ENCODE measurements at places on chromosomes 2 and 18.

DNA sequence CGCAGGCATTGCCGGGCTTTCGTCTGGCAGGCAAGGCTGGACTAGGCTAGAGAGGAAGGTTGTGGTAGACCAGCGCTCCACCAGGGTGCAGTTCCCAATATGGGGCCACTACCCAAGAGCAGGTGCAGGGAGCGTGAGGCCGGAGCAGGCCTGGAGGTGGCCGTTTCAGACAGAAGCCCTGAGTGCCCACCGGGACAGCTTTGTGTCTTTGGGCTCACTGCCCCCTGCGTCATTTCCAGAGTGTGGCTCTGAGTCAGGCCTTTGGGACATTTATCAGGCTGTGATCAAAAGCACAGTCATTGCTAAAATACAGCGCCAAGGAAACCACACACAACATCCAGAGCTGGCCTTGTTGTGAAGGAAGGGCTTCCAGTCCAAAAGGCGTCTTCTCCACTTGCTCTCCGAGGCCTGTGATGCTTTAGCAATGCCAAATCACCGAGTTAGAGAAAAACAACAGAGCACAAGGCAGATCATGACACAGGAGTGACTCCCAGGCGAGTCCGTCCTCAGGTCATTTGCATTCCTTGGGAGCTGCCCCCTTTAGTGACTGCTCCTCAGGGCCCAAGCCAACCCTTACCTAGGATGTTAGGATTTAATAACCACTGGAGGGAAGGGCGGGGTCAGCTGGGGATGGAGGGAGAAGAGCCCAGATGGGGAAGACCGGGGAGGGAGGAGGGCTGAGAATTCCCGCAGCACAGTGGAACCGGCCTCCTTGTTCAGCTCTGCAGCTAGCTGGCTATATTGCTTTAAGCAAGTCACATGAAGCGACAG, 42.3 kb downstream of the RFX8 start:
- no peak for DNase-seq

DNA sequence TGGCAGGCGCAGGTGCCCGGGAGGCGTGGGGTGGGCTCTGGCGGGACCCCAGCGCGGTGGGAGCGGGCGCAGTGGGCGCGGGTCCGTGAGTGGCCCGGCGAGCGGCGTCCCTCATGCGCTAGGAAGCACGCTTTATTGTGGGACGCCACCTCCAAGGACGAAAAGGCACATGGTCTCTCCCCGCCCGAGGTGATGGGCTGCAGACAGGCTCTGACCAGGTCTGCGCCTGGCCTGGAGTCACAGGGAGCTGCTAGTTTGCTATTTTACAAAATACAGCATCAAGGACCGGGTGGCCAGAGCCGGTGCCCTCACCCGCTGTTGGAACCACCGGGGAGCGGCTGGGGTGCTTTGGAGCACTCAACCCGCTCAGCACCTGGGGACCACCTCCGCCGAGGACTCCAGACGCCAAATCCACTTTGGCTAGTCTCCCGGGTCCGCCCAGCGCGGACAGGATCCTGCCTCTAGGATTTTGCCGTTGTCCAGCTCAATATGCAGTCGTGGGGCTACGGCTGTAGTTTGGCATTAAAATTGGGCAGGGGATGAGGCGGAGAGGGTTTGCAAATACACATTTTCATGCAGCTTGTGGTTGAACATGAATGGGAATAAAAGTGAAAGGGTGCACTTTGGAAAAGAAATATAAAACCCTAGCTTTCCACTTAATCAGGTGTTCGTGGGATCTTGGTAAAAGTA, 65.4 kb downstream of the LRRFIP1 start:
- no peak for DNase-seq

GRCh38 chr2:67242456-67242855, 154.7 kb upstream of the ETAA1 start:
- no peak for DNase-seq

DNA sequence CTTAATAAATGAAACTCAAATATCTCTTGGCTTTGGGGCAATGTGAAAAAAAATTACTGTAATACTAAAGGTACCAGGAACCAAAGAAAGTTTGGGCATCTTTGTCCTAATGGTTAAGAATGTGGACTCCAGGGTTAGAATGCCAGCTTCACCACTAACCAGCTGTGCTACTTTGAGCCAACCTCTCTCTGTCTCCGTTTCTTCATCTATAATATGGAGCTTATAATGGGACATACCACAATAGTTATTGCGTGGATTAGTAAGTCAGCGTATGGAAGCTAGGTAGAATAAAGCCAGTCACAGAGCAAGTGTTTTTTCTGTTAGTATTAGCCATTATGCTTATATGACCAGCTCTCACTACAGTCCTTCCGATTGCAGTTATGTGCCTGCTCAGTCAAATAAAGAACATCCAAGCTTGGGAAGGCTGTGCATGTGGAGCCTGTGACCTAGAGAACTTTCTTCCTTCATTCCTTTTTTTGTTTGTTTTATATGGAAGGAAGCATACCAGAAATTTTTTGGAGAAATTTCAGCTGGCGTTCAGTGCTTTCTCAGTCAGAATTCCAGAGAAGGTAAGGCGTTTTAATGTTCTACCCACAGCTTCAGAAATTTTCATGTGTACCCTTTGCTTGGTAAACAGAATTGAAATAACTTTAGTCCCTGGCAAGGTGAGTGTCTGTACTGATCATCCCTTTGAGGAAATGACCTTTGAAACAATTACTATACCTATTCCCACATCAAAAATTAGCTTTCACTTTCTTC, 114.0 kb upstream of the RND3 start:
- DNase-seq = no peak

DNA sequence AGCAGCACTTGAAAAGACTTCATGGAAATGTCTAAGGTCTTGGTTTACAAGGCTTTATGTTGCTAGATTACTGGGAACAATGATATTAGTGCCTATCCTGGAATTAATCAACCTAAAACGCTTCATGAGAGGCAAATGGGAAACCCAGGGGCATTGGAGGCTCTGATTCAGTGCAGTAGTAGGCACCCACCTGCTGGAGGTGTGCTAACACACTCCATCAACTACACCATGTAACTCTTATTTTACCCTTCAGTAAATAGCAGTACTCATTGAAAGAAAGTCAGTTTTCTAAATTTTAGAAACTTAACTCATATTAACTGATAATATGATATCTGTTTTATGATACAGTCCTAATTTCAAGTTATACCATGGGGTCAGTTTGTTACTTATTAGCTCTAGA, 17.4 kb upstream of the HNRNPA3 start:
- DNase-seq = peak; percentile 33

GRCh38 chr18:68713796-68714195, 1.1 kb downstream of the TMX3 start:
- DNase-seq = no peak

GRCh38 chr2:55422876-55423665, 3.4 kb upstream of the CCDC88A start:
- DNase-seq = no peak

DNA sequence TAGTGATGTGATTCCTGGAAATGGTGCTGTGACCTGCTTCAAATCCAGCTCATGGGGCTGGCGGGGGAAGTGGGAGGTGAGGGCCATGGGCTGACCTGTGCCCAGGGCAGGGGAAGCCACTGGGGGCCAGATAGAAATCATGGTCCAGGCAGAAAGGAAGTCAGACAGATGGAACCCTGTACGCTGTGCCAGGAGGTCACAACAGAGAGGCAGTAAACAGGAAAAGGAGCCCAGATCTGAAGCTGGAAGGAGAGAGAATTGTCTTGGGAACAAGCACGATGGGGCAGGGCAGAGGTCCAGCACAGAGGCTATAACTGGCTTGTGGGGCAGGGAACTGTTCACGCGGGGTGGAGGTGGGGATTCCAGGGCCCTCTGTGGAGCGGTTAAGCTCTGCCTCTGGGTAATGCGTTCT, 76.0 kb downstream of the RNF144A start:
- no peak for DNase-seq

DNA sequence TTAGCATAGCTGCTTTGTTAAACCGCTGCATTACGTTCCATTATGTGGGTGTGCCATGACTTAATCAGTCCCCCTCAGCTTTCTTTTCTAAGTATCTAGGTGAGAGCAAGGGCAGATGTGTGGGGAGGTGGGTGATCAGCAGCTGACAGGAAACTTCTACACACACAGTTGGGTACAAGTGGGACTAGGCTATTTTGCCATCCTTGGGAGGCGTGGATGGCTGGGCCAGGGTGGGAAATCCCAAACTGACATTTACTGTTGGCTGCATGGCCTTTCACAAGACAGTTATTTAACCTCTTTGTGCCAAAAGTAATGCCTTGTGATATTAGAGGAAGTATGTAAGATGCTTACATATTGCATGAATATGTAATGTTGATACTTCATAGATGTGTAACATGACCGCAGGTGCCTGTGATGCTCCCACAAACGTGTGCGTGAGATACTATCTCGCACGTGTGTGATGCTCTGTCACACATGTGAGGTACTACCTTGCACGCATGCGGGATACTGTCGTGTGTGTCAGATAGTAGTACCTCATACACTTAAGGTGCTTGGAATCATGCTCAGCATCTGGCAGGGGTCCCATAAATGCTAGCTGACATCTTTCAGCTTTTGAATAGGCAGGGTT, 314.5 kb downstream of the PRKCE start:
- no peak for DNase-seq

DNA sequence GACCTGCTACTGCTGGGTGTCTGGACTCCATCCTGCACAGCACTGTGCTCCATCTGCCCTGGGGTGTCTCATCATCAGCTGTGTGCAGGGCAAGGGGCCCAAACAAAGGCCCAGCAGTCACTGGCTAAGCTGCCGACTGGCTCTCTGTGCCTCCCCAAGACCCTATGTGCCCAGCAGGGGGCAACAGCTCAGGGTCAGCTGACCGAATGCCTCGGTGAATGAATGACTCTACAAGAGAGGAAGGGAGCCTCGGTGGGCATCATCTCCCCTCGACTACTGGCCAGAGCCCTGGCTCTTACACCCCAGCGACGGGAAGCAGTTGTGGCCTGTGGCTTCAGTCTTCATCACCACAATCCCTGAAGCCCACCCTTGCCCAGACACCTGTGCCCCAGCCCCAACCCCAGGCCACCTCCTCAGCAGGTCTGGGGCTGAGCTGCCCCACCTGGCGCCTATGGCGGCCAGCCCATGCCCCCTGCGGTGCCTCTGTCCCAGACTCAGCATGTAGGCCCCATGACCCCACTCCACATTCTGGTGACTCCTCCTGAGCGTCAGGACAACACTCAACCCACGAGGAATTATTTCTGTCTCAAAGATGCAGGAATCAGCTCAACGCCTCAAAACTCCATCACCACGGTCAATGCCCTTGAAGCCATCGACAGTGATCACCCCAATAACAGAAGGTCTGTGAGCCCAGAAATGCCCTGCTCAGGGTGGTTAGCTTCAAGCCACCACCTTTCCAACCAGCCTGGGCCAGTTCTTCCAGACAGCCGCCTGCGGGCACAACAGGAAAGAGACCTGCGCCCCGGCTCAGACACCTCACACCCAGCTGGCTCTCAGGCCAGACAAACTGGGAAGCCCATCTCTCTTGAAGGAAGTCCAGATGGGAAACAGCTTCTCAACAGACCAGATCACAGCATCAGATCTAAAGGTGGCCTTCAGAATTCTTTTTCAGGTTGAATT, 1.6 kb upstream of the GPR17 start:
- DNase-seq = peak; percentile 59

DNA sequence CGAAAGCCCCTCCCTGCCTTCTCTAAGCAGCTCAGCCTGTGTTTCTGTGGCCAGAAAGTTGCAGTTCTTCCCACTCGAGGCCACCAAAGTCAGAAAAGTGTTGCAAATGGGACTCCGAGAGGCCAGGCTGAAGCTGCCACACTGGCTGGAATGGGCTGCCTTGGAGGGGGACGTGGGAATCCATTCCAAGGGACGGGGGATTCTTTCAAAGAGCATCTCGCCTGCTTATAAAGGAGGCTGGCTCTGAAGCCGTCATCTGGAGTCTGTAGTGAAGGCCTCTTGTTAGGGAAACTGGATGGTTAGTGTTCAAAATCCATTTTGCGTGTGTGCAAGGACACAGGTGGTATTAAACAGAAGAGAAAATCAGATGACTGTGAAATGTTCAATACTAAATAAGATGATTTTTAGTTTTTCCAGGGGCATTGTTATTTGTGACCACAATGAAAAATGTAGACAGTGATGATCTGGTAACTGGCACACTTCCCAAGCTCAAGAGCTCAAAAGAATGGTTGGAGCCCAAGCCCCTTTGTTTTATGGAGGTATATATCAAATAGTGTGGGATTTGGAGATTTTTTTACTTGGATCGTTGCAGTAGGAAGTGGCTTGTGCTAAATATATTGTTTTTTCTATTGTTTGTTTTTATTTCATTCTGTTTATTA, 782 bp downstream of the FAM228B start:
- DNase-seq = no peak

- DNase-seq = no peak
These were observed 9.5 kb downstream of the PSD4 start for GRCh38 chr2:113183264-113183663.

DNA sequence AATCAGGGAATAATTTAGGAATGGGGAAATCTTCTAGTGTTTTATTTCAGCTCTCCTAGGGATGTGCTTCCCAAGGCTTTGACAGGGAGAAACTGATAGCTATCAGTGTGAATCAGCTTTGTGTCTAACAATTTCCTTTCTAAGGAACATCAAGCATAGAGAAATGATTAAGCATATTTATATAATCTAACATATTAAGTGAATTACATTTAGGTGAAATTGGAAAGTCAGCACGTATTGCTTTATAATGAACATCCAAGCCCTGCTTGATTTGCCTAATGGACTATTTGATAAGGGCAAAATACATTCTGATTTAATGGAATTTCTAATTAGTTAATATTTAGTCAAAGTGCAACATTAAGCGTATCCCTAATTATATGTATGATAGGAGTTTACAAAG, 19.5 kb upstream of the TSPYL6 start:
- no peak for DNase-seq

DNA sequence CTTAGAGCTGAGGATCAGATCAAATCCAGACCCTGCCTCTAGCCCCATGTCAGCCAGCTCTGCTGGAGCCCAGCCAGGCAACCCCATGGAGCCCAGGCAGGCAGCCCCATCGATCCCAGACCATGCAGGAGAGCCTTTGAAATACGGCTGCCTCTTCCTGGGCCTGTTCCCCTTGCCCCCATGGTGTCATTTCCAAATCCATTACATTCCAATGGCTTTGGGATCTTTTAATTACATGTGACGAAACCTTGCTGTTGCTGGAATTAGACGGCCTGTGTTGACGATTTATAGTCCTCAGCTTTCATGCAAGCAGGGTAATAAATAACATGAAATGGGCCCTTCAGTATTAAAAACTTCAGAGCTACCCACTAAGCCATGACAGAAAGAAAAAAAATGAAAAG, 75.8 kb upstream of the SLC14A2 start:
- DNase-seq = peak; percentile 63

DNA sequence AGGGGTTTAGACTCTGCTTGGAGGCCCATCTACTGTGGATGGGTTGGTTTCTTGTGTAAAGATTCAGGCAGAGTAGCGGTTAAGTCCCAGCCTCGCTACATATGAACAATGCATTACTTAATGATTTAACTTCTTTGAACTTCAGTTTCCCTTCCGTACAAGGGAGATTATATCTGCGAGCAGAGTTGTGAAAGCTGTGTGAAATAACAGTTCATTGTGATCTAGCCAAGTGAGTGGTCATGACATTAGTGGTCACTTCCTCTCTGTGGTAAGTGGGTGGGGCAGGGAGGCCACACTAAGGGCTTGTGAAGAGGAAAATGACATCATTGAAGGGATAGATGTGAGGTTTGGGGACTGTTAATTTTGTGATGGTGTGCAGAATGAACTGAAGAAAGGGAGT, 14.1 kb upstream of the MEX3C start:
- DNase-seq = no peak
